ENCODE measurements at places on chromosomes 4 and X. TPM values are rescaled to one million over a fixed set of nuclear protein-coding genes. Genes with fewer than 3 reads are reported as not detected.

GRCh38 chr4:3291969-3292570, 751 bp upstream of the RGS12 start:
- peak; percentile 86 for DNase-seq

Gene NALF2
- total RNA-seq: 0.14 TPM

DNA sequence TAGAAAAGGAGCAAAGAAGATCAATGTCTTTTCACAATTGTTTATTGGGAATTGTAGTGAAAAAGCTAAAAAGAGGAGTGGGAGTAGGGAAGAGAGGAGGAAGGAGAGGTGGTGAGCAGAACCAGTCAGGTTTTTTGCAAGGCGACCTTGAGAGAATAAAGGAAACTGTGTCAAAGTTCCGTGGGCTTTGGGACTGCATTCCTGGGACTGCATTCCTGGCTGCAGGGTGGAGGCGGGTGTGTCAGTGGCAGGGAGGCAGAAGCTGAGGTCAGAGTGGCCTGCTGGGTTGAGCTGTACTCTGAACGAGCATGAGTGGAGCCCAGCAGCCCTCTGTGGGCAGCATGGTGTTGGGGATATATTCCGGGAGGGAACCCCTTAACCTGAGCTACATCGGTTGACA, 66.8 kb upstream of the UCP1 start:
- DNase-seq: peak; percentile 32

GRCh38 chr4:151854731-151855130, 93.9 kb upstream of the GATB start:
- DNase-seq: no peak

GRCh38 chr4:7967501-7968261, 28.0 kb upstream of the AFAP1 start:
- DNase-seq: no peak

DNA sequence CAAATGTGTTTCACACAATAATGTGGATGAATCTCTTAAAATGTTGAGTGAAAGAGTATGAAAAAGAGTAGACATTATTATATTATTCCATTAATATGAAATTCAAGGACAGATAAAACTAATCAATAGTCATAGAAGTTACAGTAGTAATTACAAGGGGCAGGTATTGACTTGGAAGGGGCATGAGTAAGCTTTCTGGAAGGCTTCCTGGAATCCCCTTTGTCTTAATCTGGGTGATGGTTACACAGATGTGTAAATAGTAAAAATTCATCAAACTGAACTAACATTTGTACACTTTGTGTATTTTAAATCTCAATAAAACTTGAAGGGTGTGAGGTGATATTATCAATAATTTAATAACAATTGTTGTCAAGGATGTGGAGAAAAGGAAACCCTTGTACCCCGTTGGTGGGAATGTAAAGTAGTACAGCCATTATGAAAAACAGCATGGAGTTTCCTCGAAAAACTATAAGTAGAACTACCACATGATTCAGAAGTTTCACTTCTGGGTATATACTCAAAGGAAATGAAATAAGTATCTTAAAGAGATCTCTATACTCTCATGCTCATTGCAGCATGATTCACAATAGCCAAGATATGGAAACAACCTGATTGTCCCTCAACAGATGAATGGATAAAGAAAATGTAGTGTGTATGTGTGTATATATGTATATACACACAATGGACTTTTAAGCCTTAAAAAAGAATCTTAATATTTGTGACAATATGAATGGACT, 96.9 kb upstream of the MID1IP1 start:
- no peak for DNase-seq

- DNase-seq: no peak
Measured at GRCh38 chr4:110961066-110961465, 338.2 kb upstream of the PITX2 start.

DNA sequence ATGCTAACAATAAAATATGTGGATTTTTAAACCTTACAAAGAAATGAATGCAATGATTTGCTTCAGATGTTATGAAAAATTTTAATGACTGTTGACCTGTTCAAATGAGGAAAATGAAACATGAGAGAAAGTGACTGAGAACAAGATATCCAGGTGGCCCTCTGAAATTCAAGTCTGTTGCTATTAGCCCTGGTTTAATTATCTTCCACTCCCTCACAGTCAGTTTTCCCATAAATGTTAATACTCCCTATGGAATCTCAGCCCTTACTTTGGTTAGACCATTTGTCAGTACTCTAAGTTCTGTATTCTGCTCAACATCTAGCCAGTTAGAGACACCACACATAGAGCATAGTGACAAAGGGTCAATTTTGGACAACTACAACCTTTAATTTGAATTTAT, 327.8 kb downstream of the PDGFC start:
- DNase-seq: no peak

- no peak for DNase-seq
Measured at GRCh38 chrX:125153621-125154020, 166.1 kb upstream of the TEX13C start.

Gene UGT2B15
- not detected for total RNA-seq

DNA sequence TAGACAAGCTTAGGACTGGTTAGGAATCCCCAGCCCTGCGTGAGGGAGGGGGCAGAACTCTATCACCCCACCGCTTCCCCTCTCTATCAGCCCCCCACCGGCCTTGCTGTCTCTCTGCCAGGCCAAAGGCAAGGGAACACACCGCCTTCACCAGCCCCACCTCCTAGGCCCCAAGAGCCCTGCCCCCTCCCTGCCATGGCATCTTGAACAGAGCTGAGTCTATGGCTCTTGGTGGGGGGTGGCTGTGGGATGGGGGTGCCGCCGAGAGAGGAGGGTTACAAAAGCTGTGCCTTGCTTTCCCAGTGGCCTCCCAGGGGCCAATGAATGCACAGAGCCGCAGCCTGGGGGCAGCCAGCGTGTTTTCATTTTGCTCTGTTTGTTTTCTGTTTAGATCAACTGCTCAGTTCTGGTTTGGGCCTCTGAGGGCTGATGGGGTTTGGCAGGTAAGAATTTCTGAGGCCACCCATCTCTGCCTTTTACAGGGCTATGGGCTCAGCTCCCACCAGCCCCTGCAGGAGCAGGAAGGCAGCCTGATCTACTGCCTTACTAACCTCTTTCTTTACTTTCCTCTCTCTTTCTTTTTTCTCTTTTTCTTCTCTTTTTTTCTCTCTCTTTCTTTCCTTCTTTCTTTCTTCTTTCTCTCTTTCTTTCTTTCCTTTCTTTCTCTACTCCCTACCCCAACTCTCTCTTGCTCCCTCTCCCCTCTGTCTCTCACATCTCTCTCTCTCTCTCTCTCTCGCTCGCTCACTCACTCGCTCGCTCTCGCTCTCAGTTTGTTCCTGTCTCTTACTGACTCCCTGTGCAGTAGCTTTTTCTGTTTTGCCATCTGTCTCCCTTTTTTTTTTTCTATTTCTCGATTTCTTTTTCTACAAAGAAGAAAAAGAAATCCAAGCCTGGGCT, 128.3 kb downstream of the PJA1 start:
- no peak for DNase-seq
